ENCODE measurements at places on chromosomes 12 and 14. TPM values are rescaled to one million over a fixed set of nuclear protein-coding genes. Genes with fewer than 3 reads are reported as not detected.

DAAM1 gene
- total RNA-seq = 36.7 TPM

GLIPR1L1 gene
- not detected for total RNA-seq

TMEM179 gene
- not detected for total RNA-seq

DNA sequence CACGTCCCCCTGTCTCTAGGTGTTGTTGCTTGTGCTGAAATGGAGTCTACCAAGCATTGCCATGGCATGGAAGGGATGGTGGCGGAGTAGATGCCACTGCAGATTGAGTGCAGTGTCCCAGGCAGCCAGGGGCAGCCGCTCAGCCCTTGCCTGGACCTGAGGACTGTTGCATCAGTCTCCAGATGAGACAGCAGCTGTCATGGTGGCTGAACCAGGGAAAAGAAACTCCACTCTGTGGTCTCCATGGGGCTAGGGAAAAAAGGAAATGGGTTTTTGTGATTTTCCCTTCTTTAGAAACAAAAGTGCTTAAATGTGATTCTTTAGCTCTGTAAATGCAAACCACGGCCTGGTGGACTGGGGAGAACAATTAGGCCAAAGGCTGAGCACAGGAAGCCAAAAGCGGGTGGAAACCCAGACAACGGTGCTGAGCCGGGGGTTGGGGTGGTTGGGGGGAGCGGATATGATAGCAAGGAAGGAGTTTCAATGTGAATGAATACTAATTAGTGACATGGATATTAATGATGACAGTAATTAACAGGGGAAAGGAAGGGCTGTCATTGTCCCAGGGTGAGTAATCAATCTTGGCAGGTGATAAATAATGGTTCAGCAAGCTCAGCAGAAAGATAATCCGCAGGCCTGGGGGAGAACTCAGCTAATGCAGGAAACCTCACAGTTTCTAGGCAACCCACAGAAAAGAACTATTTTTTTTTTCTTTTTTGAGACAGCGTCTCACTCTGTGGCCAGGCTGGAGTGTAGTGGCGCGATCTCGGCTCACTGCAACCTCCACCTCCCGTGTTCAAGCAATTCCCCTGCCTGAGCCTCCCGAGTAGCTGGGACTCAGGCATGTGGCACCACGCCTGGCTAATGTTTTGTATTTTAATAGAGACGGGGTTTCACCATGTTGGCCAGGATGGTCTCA is 442.6 kb downstream of the DPF3 start:
- no peaks in the 10 kb centered on the region for H3K4me1 ChIP-seq
- H3K27ac ChIP-seq = no peak overlapping the region
- H3K27me3 ChIP-seq = peaks cover 69% of the 10 kb centered on the region

KCNC2 gene
- total RNA-seq = not detected

DNA sequence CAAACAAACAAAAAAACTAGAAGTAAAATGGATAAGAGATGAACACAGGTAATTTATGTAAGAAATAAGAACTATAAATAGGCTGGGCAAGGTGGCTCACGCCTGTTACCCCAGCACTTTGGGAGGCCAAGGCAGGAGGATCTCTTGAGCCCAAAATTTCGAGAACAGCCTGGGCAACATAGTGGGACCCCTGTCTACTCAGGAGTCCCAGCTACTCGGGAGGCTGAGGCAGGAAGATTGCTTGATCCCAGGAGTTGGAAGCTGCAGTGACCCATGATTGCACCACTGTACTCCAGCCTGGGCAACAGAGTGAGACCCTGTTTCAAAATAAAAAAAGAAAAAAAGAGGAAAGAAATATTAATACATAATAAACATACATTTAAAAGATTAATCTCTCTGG is 22.7 kb upstream of the ABCD4 start:
- H3K4me3 ChIP-seq = no peak overlapping the region
- DNase-seq = no peak
- no peak overlapping the region for H3K27ac ChIP-seq
- no peaks in the 10 kb centered on the region for H3K36me3 ChIP-seq

- H3K27ac ChIP-seq = no peak overlapping the region
- H3K4me1 ChIP-seq = no peaks in the 10 kb centered on the region
- H3K27me3 ChIP-seq = peaks cover 25% of the 10 kb centered on the region
- DNase-seq = no peak
Measured at GRCh38 chr12:52604859-52605258, 3.6 kb upstream of the KRT72 start.

PGF gene
- total RNA-seq = 0.26 TPM

Data from PC-3 (cell line).